Stimulated activated CD8-positive, alpha-beta memory T cell treated with anti-CD3 and anti-CD28 coated beads, Interleukin-15, amount 100 ng/mL, for 1 hour (primary cell): ENCODE measurements at places on chromosomes 7 and 10.

DNA sequence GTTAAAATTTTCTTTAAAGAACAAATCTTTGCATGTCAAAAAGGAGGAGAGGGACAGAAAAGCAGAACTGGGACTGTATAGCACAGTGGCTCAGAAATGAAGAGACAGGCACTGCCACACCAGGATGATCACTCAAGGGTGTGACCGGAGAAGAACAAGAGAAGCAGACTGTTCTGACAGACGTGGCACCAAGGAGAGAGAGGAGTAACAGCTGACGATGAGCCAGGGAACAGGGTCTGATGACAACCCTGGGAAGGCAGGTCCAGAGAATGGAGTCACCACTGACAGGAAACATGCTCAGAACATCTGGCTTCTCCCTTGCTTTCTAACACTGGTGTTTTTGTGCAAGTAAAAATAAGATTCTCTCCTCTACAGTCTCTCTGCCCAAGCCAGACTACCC is 14.6 kb upstream of the VAX1 start:
- no peak for DNase-seq

- DNase-seq = no peak
These were observed 91.3 kb downstream of the AVL9 start for GRCh38 chr7:32586291-32587221.

DNA sequence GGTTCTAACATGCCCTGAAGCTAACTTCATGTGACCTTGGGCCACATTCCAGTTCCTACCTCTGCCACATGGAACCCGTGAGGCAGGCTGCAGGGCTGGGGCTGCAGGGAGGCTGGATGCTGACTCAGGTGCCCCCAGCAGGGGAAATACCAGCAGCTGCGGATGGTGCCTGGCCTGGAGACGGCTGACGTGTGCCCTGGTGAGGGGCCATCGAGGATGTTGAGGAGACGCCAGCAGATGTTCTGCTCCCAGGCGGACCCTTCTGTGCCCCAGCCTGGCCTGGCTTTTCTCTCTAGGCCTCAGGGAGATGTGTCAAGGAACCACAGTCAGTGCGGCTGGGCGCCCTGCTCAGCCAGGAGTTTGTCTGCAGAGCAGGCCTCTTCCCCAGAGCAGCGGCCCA is 8.8 kb downstream of the BAG3 start:
- no peak for DNase-seq

DNA sequence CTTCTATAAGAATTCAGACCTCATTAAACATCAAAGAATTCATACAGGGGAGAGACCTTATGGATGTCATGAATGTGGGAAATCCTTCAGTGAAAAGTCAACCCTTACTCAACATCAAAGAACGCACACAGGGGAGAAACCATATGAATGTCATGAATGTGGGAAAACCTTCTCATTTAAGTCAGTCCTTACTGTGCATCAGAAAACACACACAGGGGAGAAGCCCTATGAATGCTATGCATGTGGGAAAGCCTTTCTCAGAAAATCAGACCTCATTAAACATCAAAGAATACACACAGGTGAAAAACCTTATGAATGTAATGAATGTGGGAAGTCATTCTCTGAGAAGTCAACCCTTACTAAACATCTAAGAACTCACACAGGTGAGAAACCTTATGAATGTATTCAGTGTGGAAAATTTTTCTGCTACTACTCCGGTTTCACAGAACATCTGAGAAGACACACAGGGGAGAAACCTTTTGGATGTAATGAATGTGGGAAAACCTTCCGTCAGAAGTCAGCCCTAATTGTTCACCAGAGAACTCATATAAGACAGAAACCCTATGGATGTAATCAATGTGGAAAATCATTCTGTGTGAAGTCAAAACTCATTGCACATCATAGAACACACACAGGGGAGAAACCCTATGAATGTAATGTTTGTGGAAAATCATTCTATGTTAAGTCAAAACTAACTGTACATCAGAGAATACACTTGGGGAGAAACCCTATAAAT is 24.1 kb downstream of the ZNF37A start:
- no peak for DNase-seq

DNA sequence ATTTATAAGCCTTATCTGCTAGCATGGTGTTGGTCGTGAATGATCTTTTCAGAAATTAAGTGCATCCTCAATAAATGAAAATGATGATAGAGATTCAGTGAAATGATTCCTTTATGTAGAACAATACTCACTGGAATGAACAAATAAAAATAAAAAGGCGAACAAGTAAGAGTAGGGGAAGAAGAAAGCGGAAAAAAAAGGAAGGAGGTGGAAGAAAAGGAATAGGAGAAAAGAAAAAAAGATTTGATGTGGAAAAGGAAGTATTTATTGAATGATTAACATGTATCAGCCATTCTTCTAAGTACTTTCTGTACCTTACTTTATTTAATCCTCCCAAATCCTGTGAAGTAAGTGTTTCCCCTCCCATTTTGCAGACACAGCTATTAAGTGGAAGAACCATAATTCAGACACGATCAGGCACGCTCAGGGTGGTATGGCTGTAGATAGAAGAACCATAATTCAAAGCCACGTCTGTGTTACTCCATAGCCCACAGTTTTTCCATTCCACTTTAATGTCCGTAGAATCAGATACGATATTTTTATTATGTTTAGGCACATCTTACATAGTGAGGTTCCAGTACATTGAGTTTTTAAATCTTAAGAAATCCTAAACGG is 156.2 kb upstream of the LAMB4 start:
- DNase-seq = no peak

DNA sequence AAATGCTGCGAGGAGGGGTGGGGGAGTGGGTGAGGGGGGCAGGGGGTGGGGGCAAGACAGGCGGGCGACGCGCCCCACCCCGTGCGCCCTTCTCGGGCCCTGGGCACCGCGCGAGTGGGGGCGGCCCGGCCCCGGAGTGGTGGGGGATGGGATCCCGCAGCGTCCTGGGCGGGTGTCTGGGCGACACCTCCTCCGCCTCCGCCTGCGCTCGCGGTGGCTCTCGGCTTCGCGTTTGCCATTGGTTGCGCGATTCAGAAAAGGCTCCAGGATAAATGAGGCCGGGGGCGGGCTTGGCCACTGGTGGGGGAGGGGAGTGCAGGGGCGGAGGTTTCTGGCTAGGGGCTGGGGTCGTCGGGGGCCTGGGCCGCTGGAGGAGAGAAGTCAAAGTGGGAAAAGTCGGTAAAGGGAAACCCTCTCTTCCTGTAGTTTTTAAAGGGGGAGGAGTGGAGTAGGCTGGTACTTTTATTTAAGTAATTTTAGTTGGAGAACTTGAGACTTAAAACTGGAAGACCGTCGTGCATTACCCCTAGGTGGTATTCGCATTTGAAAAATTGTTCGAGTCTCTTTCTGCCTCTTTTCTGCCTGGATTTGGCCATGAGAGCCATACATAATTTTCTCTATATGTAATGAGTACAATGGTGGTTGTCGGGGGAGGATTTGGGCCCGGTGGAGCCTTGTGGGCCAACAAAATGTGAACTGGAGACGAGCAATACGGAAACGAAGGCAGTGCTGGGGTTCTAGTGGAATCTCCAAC is 992 bp upstream of the IGF2BP3 start:
- DNase-seq = no peak

GRCh38 chr7:70657571-70657970 is 474.4 kb upstream of the GALNT17 start:
- DNase-seq = no peak

GRCh38 chr7:45695249-45695995 is 121.3 kb downstream of the ADCY1 start:
- DNase-seq = no peak

DNA sequence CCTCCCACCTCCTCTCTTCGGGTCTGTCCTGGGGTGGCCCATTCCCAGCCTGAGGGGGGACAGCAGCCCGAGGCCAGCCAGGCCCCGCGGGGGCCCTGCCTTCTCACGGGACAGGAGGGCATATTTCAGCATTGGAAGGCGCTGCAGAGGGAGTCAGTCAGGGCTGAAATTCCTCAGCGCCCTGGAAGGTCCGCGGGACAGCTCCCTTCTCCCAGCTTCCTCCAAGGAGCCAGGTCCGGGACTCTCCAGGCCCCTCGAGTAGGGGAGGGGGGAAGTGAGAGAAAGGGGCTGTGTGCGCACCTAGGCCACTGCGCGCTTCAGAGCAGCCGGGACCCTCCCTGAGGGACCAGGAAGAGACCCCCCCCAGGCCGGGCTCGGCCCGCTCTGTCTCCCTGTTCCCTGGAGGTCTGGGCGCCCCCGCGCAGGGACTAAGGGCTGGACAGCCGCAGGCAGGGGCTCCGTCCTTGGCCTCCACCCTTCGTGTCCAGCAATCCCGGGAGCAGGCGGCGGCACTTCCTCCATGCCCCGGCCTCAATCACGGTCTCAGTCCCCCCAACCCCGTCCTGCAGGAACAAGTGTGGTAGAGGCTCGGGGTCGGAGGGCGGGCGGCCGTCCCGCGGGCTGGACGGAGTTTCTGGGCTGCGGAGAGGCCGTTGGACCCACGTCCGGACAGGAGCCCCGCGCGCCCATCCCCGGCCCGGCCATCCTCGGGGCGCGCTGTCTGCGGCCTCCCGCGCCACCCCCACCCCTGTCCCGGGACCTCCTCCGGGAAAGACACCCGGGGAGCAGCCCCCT is 6.0 kb upstream of the ELFN1 start:
- DNase-seq = no peak
